ENCODE measurements at places on chromosomes 7 and 10.

DNA sequence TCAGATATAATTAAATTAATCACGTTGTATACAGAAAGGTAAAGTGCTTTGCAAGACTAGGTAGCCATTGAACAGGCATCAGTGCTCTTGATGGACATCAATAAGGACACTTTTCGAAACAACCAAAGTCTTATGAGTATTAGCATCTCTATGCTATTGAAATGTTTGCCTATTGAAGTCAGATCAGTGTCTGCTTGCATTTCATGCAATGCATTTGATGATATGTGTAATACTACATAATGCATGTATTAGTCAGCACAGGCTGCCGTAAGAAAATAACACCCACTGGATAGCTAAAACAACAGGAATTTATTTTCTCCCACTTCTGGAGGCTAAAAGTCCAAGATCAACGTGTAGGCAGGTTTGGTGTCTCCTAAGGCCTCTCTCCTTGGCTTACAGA is 209.3 kb upstream of the PLXDC2 start:
- no peak for DNase-seq

GRCh38 chr10:70884741-70885140 is 3.6 kb downstream of the PCBD1 start:
- no peak for DNase-seq

GRCh38 chr7:22051886-22052673 is 106.4 kb upstream of the CDCA7L start:
- no peak for DNase-seq

DNA sequence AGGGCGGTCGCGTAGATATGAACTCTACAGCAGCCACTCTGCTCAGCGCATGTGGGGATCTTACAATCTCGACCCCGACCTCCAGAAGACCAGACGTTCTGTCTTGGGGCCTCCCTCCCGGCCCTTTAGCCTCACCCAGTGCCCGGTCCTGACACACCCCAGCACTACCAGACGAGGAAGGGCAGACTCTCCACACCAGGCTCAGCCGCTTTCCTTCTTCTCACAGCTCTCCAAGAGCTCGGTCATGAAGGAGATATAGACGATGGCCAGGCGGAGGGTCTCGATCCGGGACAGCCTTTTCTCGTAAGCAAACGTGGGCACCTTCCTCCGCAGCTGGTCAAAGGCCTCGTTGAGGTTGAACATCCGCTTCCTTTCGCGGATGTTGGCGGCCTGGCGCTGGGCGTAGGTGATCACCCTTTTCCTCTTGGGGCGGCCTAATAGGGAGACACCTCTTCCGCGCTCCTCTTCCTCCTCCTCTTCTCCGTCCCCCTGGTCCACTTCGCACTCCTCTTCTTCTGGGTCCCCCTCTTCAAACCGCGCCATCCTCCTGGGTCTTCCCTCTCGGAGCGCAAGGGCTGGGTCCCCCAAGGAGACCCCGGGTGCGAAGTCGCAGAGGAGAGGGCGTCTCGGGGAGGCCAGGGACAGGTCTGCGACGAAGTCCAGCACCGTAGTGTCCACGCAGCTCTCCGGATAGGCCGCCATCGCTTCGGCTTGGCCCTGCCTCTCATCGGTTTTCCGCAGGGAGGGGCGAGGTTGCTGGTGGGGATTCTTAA is at the start of gene FERD3L:
TSS of gene FERD3L (minus strand) at position 761 of the 773 bp plus-strand sequence. CDS start at position 702, 59 bp downstream.
- DNase-seq = no peak

- DNase-seq = no peak
Observed at GRCh38 chr10:76311752-76312636, 880.6 kb downstream of the LRMDA start.

DNA sequence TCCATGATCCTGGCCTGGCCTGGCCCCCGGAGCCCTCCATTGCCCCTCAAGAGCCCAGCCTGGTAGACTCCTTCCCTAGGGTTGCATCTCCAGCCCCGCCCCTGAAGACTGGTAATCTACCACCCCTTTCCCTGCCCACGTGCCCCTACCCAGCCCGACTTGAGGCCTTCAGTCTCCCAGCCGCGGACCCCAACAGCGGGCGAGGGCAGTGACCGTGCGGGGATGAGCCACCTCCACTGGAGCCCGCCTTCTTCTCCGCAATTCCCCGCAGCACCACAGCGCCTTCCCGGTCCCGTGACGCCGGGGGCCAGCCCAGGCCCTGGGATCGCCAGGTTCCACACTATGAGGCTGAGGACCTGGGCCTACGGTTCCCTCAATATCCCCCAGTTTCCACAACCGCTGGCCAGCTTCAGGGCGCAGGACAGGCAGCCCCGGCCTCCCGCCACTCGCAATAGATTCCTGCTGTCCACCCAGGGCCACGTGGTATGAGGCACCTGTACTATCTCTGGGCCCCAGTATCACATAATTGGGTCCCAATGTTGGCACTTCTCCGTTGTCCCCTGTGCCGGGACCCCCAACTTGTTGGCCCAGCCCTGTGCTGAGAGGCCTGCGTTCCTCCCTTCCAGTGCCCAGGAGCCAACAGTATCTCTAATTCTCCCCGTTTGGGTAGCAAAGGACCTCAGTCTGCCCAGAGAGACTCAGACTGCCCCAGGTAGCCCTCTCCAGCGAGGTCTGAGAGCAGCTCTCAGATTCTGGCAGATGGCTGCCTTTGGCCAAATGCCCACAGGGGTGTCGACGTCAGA is 1.1 kb upstream of the GPRIN2 start:
- DNase-seq = no peak

GRCh38 chr10:121065330-121065729 is 214.2 kb downstream of the WDR11 start:
- DNase-seq = no peak

GRCh38 chr7:46440186-46440585 is 519.1 kb upstream of the IGFBP3 start:
- DNase-seq = no peak

GRCh38 chr7:88217675-88218428 is 2.0 kb downstream of the SRI start:
- DNase-seq = peak; percentile 8

DNA sequence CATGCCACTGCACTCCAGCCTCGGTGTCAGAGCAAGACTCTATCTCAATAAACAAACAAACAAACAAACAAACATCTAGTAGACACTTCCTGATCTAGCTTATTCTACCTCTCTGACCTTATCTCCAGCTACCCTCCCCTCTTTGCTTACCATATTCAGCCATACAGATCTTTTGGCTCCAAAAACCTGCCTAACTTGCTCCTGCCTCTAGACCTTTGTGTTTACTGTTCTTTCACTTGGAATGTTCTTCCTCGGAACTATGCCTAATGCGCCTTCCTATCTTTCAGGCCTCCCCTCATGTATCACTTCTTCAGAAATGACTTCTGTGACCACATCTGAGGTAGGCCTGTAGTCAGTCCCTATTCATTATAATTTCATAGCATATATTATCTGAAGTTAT is 20.3 kb upstream of the WNT8B start:
- DNase-seq = no peak

All from CD4-positive, alpha-beta T cell treated with Interleukin-6 at 100 ng/mL for 8 hours (primary cell).